ENCODE measurements at places on chromosomes 6 and 20.
A peak's percentile ranks its signal among the peaks of the same experiment; 100 is the strongest.

GRCh38 chr20:40860487-40860902, 168.1 kb upstream of the TOP1 start:
- no peak for DNase-seq

DNA sequence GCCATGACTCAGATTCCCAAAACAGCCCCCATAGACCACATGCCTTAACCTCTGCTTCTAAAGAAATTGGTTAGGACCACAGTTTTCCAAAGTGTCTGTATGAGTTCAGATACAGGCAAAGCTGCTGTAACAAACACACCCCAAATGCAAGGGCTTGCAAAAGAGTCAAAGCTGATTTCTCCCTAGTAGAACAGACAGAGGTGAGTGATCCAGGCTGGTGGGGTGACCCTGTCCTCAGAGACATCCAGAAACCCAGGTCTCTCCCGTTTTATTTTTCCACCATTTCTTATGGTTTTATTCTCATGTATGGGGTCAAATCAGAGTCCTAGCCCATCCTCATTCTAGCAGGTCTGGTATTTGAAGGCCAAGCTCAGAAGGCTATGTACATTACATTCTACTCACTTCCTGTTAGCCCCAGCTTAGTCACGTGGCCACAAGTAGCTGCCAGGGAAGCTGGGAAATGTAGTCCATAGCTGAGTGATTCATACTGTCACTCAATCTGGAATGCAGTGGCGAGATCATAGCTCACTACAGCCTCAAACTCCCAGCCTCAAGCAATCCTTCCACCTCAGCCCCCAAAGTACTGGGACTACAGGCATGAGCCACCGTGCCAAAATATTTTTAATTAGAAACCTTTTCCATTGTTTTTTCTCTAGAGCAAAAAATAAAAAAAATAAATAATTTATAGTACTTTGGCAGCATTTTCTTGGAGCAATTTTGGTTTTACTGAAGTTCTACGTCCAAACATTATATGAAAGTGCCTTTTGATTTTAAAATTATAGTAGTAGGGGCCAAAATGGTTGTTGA, 175.2 kb downstream of the ZMYND8 start:
- DNase-seq: peak; percentile 82

- no peak for DNase-seq
Measured at GRCh38 chr20:59078231-59078630, 35.6 kb upstream of the PRELID3B start.

DNA sequence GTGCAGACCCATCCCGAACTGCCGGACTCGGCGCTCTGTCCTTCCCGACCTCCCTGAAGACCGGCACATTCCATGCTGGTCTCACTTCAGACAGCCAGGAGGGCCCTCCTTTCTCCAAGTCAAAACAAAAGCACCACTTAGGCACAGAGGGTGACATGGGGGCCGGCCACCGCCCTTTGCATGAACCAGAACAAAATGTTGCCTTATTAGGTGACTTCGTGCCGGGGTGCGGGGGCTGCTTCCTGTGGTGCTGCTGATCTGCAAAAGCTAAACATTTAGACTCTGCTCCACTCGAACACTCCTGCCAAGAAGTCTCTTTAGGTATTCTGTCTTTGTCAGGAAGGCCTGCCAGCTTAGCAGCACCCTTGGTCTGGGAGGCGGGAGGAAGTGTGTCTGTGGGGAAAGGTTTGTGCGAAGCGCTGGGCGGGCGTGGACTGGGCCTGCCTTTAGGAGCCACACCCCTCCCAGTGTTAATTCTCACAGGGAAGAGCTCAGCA, 133.8 kb downstream of the SMOC2 start:
- no peak for DNase-seq

DNA sequence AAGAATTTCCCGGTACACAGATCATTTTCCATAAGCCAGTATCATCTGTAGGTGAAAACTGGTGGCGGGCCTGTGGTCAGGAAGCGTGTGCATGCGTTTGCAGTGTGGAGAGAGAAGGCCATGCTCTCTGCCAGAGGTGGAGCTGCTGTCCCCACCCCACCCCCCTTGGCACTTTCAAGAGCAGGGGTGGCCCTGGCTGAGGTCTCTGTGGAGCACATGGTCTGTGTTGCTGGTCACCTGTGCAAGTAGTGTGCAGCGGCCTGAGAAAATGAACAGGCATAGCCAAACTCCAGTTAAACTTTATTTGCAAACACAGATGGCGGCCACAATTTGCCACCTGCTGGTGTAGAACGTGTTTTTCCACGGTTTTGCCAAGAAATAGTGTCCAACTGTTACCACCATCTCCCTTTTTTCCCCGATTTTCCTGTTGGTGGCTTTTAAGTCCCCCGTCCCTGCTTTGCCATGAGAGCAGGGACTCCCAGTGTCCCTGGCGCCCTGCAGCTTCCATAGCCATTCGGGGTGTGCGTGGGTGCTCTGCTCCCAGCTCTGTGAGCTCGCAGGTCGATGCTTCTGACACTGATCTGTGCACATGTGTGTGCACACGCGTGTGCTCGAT, 2.5 kb downstream of the ADRM1 start:
- DNase-seq: peak; percentile 31

GRCh38 chr20:62238569-62239277, 402 bp downstream of the OSBPL2 start:
- DNase-seq: no peak

- peak; percentile 4 for DNase-seq
Measured at GRCh38 chr6:112983713-112984261, 636.7 kb downstream of the RFPL4B start.

- DNase-seq: no peak
Measured at GRCh38 chr6:10071631-10072220, 343.1 kb downstream of the TFAP2A start.

DNA sequence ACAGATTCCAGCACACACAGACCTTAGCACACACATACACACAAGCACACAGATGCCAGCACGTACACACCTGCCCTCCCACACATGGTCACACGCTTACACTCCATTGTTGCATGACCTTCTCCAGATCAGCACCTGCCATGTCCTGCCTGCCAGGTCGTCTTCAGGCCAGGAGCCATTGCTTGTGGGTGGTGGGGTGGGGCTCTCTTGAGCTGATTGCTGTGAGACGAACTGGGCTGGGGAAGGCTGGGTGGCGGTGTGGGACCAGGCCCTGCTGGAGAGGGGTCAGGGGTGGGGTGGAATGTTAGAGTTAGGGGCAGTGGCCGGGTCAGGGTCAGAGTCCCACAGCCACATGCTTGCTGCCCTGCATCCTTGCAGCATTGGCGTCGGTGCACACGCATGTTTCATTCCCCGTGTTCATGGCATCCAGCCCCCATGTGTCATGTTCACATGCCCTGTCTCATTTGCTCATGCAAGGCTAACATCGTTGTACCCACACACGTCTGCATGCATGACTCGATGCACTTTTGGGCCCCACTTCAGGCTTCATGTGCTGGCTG, 6.5 kb upstream of the NPBWR2 start:
- no peak for DNase-seq

- DNase-seq: no peak
Measured at GRCh38 chr6:93394471-93394870, 24.9 kb downstream of the EPHA7 start.

GRCh38 chr20:23998392-23998791, 9.8 kb upstream of the GGTLC1 start:
- no peak for DNase-seq

- DNase-seq: peak; percentile 49
Measured at GRCh38 chr6:87742106-87742505, 40.1 kb upstream of the AKIRIN2 start.

DNA sequence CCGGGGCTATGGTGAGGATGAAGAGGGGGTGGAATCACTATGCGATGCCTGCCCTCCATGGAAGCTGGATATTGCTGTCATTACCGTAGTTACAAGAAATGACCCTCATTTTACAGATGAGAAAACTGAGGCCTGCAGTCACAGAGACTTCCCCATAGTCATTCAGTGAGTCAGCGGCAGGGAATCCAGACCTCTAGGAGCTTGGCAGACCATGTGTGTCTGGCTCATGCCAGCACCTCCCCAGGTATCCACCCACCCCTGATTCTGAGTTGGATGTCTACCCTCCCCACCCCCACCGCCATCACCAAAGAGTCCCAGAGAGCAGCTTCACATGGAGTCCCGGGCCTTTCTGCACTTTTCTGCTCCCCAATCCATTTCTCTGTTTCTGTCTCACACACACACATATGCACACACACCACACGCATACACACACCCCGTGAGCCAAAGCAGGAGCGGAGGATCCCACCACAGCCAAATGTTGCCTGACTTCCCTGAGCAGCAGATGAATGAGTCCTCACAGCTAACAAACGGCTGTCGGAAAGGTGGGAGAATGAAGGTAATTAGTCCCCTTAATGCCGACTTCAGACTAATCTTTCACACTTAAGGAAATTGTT, 24.8 kb downstream of the CDH22 start:
- DNase-seq: no peak

- no peak for DNase-seq
Measured at GRCh38 chr20:41100001-41100480, 37.3 kb upstream of the PLCG1 start.

DNA sequence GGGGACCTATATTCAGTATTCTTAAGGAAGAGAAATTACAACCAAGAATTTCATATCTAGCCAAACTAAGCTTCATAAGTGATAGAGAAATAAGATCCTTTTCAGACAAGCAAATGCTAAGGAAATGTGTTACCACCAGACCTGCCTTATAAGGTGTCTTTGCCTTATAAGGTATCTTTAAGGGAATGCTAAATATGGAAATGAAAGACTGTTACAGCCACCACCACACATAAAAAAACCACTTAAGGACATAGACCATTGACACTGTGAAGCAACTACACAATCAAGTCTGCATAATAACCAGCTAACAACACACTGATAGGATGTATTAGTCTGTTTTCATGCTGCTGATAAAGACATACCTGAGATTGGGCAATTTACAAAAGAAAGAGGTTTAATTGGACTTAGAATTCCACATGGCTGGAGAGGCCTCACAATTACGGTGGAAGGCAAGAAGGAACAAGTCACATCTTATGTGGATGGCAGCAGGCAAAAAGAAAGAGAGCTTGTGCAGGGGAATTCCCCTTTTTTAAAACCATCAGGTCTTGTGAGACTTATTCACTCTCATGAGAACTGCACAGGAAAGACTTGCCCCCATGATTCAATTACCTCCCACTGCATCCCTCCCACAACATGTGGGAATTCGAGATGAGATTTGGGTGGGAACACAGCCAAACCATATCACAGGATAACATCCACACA, 119.2 kb upstream of the LAMA2 start:
- no peak for DNase-seq
